Kidney tubule cell (primary cell): ENCODE measurements at places on chromosomes 2 and 18.

GRCh38 chr2:239157269-239157668 lies 243.6 kb downstream of the HDAC4 start:
- no peak for DNase-seq

DNA sequence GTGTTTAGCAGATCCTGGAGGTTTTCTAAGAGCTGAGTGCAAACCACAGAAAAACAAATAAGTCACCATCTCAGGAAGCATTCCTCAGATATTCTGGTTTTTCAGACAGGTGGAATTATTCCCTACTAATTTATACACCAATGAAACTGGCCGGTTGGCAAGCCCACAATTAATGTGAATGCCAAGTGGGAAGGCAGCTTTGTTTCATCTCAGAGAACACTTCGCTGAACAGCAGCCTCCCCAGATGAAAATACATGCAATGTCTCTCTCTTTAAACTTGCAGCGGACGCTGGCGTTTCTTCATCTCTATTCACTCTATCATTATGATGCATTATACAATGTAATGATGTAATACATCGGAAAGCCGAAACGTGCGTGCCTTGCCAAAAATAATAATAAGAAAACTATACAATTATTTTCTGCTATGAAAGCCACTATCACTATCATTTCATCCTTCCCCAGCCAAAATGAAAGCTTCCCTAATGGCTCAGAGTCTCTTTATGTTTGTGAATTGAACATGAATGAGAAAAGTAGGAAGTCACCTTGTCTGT lies 649.4 kb downstream of the BCL11A start:
- no peak for DNase-seq

DNA sequence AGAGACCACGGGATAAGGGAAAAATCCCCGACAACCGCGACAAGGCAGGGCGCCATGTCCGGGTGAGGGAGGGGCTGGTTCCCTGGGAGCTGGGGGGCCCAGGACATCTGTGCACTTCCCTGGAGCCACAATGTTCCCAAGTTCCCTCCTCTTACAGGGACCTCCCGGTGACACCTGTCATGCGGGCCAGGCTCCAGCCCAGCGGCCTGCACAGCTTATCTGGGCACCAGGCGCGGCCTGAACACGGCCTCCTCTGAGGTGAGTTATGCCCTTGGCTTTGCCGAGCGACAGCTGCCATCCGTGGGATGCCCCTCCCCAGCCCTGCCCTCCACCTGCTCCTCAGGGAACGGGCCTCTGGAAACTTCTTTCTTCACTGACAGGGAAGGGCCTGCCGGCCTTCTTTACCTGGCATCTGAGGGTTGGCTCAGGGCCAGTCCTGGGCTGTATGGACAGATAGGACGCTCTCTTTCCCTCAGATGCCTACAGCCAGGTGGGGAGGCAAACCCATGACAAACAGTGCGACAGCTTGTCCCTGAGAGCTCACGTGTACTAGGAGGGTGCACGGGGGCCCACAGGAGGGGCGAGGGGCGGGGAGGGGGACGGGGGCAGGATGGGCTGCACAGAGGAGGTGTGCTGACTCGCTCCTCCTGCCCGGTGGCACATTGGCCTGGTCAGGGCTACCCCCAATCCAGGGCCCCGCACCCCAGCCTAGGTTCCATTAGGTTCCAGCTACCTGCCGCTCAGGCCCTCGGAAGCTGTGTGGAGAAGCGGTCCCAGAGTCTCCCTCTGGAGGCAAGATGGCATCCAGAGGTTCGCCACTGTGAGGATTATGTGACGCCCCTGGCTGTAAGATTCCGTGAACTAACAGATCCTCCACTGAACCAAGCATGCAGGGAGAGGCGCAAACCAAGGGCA lies 34.9 kb upstream of the HPCAL1 start:
- DNase-seq = no peak

DNA sequence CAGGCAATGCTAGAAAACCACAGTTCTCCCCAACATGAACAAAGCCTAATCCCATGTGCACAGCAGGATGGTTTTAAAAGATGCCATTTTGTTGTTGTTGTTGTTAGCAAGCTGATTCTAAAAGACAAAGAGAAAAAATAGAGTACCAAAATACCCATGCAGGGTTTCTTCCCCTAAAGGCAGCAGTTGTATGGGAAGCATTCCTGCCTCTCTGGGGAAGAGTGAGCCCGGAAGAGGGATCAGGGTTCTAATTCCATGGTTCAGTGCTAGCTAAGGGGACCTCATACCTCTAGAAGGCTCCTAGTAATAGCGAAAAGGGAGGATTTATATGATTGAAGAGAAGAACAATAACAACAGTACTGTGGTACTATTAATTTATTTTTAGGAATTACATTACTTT lies 327.6 kb downstream of the DPP10 start:
- no peak for DNase-seq
